ENCODE measurements at places on chromosomes 16 and 17. TPM values are rescaled to one million over a fixed set of nuclear protein-coding genes. Genes with fewer than 3 reads are reported as not detected.

The NPIPA1 gene
- total RNA-seq = 33.7 TPM

The OR4D1 gene
- total RNA-seq = not detected

The CDH8 gene
- not detected for total RNA-seq

The JUP gene
- 115 TPM for total RNA-seq

The C1QTNF8 gene
- total RNA-seq = not detected

The RNPS1 gene
- total RNA-seq = 138 TPM

The NUPR1 gene
- 0.65 TPM for total RNA-seq

The CCT6B gene
- 0.80 TPM for total RNA-seq

The ASB16 gene
- not detected for total RNA-seq

The MYH13 gene
- not detected for total RNA-seq

The OR1F1 gene
- 0.14 TPM for total RNA-seq

The RAD51D gene
- 15.3 TPM for total RNA-seq

The TBC1D3D gene
- not detected for total RNA-seq

The HAP1 gene
- 0.07 TPM for total RNA-seq

The TEKT3 gene
- total RNA-seq = not detected

The CHST5 gene
- not detected for total RNA-seq

The TMC6 gene
- 42.0 TPM for total RNA-seq

The KRT25 gene
- not detected for total RNA-seq

The CA5A gene
- not detected for total RNA-seq

The TXNDC11 gene
- total RNA-seq = 37.5 TPM

The PRR35 gene
- 0.07 TPM for total RNA-seq

The CTRB2 gene
- not detected for total RNA-seq

The SRL gene
- total RNA-seq = 0.07 TPM

The MEFV gene
- total RNA-seq = not detected

The TBX21 gene
- total RNA-seq = not detected

The C17orf50 gene
- not detected for total RNA-seq

The PKMYT1 gene
- total RNA-seq = 27.6 TPM

The DPEP3 gene
- not detected for total RNA-seq

The C17orf67 gene
- total RNA-seq = 1.6 TPM

The ATP6V0D1 gene
- total RNA-seq = 80.5 TPM

The SP2 gene
- total RNA-seq = 2.7 TPM

The KRT31 gene
- not detected for total RNA-seq

The CACNG3 gene
- total RNA-seq = not detected

The CFAP20 gene
- 50.7 TPM for total RNA-seq

The NSRP1 gene
- total RNA-seq = 16.8 TPM

The CDRT4 gene
- total RNA-seq = 4.9 TPM

The RNF222 gene
- total RNA-seq = not detected

Measured in thoracic aorta endothelial cell (primary cell).